ENCODE measurements at places on chromosomes 3 and 15.

DNA sequence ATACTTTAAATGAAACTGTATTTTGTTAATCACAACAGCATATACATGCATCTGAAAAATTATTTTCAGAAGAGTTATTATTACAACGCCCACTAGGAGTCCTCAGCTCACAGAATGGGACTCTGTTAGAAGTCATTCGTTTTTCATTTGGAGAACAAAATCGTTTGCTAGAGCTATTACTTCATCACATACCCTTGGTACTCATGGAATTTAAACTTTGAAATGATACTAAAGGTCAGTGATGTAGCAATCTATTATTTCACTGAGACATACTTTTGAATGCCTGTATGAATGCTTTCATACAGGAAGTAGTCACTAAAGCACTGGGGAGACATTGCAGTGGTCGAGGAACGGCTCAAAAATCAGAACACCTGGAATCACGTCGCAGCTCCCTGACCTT is 198.1 kb downstream of the MBNL1 start:
- DNase-seq = no peak

DNA sequence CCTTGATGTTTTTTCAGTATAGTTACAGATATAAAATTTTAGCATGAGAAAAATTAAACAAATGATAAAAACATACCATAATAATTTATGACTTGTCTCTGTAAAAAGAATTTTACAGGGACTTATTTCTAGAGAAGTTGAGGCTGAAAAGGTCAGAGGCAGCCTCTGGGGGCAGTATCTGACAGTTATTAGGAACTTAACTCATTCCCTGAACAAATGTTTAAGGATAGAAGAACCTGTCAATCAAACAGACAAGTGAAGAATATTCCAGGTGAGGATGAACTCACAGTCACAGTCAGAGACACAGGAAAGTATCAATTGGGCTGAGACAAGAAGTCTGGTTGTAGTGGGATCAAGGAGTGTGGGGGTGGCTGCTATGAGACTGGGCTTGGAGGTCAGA is 7.3 kb downstream of the MYLK start:
- no peak for DNase-seq

DNA sequence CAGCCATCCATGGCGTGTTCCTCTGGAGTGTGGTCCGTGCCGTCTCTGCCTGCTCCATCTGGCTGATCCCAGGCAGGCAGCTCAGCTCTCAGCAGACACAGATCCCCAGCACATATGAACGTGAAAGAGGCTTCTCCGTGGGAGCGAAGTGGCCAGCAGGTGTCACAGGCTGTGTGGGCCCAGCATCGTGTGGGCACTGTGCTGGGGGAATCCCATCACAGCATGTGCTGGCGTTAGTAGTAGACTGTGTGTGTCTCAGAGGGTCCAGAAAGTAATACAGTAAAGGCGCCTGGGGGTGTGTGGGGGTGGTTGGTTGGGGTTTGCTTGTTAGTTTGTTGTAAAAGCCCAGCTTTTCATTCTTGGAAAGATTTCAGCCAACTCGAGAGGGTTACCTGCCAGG is 147.6 kb downstream of the IGF1R start:
- DNase-seq = no peak

DNA sequence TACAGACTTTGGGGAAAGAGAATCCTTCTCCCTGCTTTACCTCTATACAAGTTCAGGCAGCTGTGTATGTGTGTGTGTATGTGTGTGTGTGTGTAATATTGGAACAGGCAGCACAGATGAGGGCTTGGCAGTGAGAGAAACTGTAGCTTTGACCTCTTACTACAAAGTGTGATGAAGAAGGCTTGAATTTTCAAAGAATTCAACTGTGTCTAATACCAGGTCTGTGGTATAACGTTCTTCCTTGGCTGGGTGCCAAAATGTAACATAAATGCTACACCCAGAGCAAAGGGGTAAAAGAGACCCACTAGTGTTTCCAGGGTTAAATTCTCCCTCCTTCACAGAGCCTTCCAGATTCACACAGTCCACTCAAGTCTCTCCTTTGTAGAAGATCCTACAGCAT is 51.1 kb downstream of the CHST2 start:
- no peak for DNase-seq

DNA sequence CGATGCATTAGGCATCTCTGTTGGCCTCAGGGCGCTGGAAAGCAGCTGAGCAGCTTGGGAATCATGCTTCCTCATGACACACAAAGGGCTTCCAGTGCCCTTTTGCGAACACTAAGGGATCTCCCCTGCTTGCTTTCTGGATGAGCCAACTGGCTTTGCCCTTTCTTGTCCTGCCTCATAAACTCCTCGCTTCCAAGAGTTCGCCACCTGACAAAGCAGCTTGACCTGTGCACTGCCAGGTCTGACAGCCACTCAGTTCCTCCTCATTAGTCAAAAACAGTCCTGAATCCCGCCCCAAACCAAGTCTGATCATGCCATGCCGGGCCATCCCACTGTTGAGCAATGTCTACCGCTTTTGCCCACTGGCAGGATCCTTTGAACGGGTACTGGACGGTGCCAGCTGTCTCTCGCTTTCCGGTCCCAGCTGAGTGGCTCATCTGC is 265.4 kb upstream of the LYSMD4 start:
- no peak for DNase-seq
